Nucleus accumbens (tissue), 56 donors: ENCODE measurements at places on chromosomes 1 and 21.

DNA sequence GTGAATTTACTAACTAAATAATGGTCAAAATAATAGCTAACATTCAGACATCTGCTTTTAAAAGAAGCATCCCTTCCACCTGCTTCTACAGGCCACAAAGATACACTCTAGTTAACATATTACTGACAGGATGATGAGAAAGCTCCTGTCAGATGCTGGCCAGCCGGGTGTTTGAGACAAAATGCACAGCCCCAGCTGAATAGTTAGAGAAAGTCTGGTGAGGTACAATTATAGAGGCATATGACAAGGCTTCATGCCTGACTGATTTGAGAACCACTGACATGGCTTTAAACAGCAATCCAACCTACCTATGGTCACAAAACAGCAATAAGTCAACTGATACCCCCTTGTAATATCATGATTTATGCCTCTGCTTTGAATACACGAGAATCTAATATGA, 137.0 kb downstream of the DENND1B start:
- no peak for DNase-seq

DNA sequence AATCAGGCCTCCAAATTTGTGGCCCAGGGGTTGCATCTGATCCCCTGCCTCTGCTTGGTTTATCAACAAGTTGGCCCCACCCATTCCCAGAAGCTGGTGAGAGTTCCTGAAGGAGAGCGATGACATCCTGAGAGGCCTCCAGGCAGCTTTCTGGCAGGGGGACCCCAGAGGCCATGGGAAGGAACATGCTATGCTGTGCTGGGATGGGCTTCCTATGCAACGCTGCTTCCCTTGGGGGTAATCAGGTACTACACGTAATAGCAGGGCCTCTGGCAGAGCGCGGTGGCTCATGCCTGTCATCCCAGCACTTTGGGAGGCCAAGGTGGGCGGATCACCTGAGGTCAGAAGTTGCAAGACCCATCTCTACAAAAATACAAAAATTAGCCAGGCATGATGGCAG, 8.4 kb upstream of the MTF1 start:
- DNase-seq = no peak

GRCh38 chr1:234610061-234610665, at the start of gene IRF2BP2:
Gene IRF2BP2 (minus strand): TSS chr1:234610178. CDS start chr1:234609494, 684 bp downstream.
- DNase-seq = peak; percentile 60

DNA sequence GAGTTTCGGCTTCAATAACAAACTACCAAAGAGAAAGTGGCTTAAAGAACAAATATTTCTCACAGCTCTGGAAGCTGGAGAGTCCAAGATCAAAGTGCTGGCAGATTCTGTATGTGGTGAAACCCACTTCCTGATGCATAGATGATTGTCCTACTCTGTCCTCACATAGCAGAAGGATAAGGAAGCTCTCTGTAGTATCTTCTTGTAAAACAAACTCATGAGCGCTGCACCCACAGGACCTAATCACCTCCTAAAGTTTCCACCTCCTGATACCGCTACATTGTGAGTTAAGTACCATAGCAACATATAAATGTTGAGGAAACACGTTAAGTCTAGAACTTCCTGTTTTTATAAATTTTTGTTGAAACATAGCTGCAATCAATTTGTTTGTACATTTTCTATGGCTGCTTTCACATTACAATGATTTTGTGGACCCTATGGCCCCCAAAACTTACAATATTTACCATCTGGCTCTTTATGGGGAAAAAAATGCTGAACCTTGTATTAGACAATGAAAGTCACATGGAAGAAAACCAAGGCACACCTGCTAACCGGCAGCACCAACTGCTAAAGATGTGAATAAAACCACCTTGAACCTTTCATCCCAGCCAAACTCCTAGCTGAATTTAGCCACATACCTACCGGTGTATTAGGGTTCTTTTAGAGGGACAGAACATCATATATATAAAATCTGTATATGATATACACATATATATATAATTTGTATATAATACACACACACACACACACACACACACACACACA, 1423.4 kb downstream of the NCAM2 start:
- no peak for DNase-seq

- DNase-seq = no peak
Observed at GRCh38 chr1:157448636-157449035, 103.7 kb downstream of the FCRL5 start.

DNA sequence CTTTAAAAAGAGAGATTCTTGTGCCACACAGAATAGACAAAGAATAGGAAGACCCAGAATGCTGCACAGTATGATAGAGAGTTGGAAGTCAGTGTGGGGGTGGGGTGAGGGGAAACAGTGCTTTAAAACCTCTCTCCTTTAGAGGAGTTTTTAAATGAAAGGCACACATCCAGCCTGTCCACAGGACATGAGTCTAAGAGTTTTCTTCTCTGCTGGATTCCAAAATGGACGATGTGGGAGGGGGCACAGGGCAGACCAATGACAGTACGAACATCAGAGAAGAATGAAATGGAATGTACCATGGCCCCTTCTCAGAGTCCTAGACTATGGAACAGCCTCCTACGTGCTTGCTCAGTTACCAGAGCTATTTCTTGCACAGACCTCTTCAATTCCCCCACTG, 458.2 kb upstream of the DAB1 start:
- DNase-seq = no peak

DNA sequence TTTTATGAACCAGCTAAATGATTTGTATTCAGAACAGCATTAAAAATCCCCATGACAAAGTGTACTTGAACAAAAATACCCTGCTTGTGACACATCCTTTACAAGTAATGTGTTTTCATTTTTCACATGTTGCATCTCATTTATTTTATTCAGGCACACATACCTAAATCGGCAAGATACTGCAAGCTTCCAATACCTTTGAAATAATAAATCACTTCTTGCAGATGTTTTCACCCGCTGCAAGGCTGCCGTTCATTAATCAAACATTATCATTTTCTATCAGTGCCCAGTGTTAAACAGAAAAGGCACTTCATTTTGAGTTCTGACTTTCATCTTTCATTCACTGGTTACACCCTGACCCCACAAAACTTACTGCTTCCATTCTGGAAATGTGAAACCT, 269.6 kb downstream of the DPYD start:
- DNase-seq = no peak
